Activated T-helper 1 cell treated with anti-CD3 and anti-CD28 coated beads, Interleukin-12 subunit alpha, Interleukin-12 subunit beta, Interleukin-2, Interleukin-4 antibody, amounts not matched to agents 30 ng/mL and 10 ng/mL and 1 ng/mL, durations not matched to agents 14 hours and 24 hours and 36 hours (primary cell): ENCODE measurements at places on chromosomes 4 and X. TPM values are rescaled to one million over a fixed set of nuclear protein-coding genes. Genes with fewer than 3 reads are reported as not detected.
A peak's percentile ranks its signal among the peaks of the same experiment; 100 is the strongest.

The OPHN1 gene
- total RNA-seq, result 0.03 and 0.05 TPM in 2 replicates

The STPG2 gene
- total RNA-seq, result not detected in 2 replicates

The APEX2 gene
- 33.9 and 36.8 TPM in 2 replicates for total RNA-seq

The PPP2R2C gene
- not detected in 2 replicates for total RNA-seq

The CDKL5 gene
- 0.69 and 0.73 TPM in 2 replicates for total RNA-seq

The HGFAC gene
- not detected in 2 replicates for total RNA-seq

The CXXC4 gene
- total RNA-seq, result not detected in 2 replicates

The SPATA18 gene
- total RNA-seq, result 0.13 and 0.27 TPM in 2 replicates

The NEXMIF gene
- total RNA-seq, result 0.27 and 0.36 TPM in 2 replicates

The PNMA5 gene
- total RNA-seq, result not detected in 2 replicates

The ZXDA gene
- total RNA-seq, result 3.6 and 3.7 TPM in 2 replicates

DNA sequence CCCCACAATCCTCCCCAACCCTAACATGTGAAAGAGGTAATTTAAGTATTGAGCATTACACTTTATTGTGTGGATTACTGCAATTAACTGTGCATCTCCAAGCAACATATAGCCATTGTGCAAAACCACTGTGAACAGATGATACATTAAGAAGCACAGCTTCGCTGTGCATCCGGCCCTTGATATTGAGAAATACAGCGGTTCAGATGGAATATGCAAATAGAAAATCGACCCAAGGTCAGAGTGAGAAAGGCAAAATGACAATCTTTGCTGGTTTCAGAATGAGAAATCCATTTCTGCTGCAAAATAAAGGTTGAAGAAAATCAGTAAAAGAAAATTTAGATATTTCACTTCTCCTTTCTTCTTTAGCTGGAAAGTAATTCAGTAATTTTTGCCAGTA, 805.9 kb upstream of the GRID2 start:
- DNase-seq, result no peak

GRCh38 chrX:9983441-9983840, 16.3 kb downstream of the CLDN34 start:
- no peak for DNase-seq

GRCh38 chr4:183544109-183544508, 39.3 kb downstream of the ING2 start:
- no peak for DNase-seq

- no peak for DNase-seq
Measured at GRCh38 chr4:69731241-69731640, 29.2 kb downstream of the SULT1B1 start.

GRCh38 chr4:45776146-45776545, 347.7 kb downstream of the GABRG1 start:
- no peak for DNase-seq

- no peak for DNase-seq
Measured at GRCh38 chrX:40513835-40514234, 66.9 kb upstream of the ATP6AP2 start.

GRCh38 chr4:185914583-185915199, 102.7 kb upstream of the SORBS2 start:
- DNase-seq, result no peak

DNA sequence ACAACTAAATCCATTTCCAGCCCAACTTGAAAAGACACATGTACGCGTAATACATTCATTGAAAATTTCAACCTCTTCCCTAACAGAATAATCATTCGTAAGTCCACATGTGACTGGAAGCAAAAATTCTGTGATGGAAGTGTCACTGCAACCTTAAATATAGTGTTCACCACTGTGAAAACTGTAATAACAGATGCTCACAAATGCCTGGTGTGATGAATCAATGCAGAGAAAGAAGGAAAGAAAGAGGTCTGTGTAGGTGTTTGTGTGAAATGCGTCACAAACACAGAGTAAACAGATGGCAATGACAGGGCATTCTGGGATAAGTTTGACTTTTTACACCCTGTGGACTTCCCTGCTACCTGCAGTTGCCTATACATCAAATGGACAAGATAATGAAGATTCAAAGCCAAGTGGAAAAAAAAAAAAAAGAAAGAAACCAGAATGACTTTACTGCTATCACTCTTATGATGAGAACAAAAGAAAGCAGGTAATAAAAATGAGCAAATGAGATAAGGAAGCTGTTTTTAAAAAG, 123.3 kb downstream of the EPHA5 start:
- no peak for DNase-seq

DNA sequence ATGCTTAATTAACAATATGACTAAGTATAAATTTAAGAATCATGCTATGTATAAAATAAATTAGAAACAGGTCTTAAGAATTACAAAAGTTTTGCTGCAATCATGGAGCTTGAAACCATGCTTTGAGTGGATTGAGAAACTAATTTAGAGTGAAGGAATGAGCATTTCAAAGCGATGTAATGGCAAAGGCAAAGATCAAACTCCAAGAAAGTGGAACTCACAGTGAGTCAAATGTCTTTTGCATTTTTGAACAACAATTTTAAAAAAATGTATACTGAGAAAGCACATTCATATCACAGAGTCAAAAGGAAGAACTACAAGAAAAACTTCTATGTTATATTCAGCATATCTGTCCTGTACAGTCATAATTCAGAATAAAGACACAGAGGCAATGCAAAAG, 6.6 kb downstream of the GPRIN3 start:
- no peak for DNase-seq

- DNase-seq, result peak; percentile 60
Measured at GRCh38 chr4:142846729-142847596, 862 bp upstream of the INPP4B start.

DNA sequence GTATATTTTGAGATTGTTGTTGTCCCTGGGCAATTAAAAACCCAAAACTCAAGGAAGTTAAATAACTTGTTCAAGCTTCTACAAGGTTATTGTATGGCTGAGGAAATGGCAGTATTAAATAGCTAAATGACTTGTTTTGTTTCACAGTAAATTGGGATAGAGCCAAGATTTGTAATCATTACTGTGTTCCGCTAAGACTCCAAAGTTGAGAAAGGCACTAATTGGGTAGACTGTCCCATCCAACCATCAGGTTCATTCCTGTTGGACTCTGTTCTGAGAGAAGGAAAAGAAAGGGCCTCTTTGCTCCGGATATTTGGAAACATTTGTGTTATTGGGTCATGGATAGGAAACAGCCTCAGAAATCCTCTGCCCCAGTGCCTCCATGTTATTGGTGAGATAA, 82.2 kb downstream of the DCLK2 start:
- no peak for DNase-seq

GRCh38 chr4:128454881-128455280, 167.3 kb upstream of the PGRMC2 start:
- no peak for DNase-seq

DNA sequence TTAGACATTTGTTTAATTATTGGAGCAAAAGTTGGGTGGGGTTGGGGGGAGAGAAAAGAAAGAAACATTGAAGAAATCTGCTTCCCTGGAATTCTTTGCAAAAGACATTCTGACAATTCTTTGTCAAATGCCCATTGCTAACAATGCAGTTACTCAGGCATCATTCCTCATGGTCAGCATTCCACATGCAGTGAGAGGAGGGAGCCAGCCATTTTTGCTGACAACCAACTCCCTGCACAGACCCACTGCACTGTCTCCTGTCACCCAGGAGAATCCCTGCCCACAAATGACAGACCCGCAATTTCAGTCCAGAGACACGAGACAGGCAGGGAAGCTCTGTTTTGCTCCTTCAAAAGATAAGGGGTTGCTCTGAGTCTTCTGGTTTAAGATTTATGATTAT, 985.1 kb upstream of the SLIT2 start:
- no peak for DNase-seq

- DNase-seq, result no peak
Measured at GRCh38 chrX:154775419-154776349, 13.0 kb downstream of the DKC1 start.

DNA sequence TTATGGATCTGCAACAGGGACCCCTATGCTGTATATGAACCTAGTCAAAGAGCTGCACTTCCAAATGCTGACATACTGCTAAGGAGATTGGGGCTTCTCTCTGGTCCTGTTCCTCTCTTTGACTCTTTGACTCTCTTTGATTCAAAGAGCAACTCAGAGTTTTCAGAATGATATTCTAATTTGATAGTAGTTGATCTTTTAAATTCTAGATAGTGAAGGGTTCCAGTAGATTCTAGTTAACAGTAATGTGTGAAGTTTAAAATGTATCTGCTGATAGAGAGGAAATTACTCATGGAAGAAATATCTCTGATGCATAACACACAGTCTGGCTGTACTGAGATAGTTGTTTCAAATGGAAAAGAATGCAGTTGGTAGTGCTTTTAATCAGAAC, 239.1 kb downstream of the RASL11B start:
- no peak for DNase-seq

- DNase-seq, result no peak
Measured at GRCh38 chr4:92447255-92447905, 143.6 kb downstream of the GRID2 start.

DNA sequence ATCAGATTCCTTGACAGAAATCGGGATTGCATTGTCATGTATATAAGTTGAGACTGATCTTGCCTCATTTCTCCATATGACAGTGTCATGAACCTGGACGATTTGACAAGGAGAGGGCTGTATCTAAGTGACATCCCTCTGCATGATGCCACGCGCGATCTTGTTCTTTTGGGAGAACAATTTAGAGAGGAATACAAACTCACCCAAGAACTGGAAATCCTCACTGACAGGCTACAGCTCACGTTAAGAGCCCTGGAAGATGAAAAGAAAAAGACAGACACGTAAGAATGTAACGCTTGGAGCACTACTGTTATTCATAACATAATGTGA, 40.9 kb downstream of the GUCY1B1 start:
- no peak for DNase-seq

DNA sequence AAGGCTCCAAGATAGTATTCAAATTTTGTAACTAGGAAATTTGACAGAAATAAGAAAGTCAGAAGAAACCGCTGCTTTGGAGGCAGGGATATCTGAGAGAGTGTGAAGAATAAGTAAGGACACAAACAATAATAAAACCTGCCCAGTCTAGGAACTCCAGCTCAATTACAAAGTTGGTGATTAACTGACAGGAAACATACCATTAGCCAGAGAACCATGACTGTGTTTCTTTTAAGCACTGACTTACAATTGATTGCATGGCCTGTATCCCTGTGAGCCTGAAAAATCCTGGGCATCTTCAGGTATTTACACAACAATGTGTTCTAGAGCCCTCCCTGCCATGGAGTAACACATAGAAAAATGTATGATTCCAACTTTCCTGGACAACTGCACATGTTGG, 127.4 kb downstream of the GRIA3 start:
- no peak for DNase-seq

GRCh38 chrX:15448010-15448639, 45.0 kb downstream of the PIR start:
- DNase-seq, result no peak

GRCh38 chr4:166635367-166635766, 598.9 kb downstream of the SPOCK3 start:
- no peak for DNase-seq

GRCh38 chrX:108735091-108735678, 1.2 kb downstream of the IRS4 start:
- no peak for DNase-seq

DNA sequence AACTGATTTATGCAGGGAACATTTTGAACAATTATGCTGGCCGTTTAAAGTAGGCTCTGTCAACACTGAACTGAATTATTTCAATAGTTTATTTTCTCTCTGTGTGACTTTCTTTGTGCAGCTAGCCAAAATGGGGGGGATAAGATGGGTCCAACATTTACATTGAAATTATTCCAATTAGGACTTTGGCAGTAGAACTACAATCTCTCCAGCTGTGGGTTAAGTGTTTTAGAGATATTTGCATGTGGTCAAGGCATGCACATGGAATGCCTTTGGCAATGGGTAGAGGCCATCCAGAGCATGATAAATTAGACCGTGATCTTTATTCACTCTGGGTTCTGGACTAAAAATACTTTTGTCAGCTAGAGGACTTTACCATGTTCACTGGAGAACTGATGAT, 107.9 kb upstream of the ELOVL6 start:
- no peak for DNase-seq

DNA sequence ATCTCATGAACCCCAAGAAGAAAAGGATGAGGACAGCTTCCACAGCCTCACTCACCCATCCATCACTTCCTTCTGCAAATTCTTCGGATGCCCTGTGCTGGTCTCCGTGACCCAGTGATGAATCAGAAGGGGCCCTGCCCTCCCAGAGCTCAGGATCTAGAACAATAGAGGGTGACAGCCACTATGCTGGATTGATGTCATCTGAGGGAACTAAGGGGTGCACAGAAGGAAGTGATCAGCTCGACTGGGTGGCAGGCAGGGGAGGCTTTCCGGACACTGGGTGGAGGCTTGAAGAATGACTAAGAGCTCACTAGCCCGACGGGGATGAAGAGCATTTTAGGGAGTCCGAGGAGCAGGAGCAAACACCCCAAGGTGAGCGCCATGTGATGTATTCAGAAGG, 1.4 kb upstream of the ZNF185 start:
- DNase-seq, result no peak

GRCh38 chr4:56728512-56728911, 47.4 kb upstream of the HOPX start:
- DNase-seq, result no peak

- DNase-seq, result no peak
Measured at GRCh38 chr4:2898001-2898400, 54.4 kb downstream of the ADD1 start.

GRCh38 chrX:30653415-30654131, at the start of gene GK:
GK (plus strand) TSS chrX:30653423; CDS start chrX:30653538, 115 bp downstream.
- DNase-seq, result no peak

- no peak for DNase-seq
Measured at GRCh38 chr4:181896614-181897013, 346.6 kb upstream of the TENM3 start.

DNA sequence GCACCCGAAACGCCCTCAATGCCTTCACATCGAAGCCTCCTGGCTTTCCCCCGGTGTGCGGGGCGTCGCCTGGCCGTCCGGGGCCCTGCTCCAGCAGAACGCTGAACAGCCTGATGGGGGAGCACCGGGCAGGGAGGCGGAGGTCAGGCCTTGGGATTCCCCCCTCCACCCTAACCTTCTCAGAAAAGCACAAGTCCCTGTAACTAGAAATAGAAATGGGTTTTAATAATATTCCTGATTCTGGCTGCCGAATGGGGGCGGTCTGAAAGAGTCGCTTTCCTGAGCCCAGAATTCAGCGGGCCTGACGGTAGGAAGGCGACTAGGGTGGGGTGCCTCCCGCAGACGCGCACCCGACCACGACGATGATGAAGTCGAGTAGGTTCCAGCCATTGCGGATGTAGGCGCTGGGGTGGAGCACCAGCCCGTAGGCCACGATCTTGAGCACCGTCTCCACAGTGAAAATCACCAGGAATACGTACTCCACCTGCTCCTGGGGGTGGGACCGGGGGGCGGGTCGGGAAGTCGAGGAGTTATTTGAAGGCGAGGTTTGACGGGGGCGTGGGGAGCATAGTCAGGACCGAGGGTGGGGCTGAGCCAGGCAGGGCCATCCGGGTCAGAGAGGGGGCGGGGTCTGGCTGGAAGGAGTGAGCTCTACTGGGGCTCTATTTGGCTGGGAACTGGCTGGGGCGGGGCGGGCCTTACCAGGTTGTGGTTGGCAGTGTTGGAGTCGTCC, 2.5 kb downstream of the CACNA1F start:
- peak; percentile 53 for DNase-seq

DNA sequence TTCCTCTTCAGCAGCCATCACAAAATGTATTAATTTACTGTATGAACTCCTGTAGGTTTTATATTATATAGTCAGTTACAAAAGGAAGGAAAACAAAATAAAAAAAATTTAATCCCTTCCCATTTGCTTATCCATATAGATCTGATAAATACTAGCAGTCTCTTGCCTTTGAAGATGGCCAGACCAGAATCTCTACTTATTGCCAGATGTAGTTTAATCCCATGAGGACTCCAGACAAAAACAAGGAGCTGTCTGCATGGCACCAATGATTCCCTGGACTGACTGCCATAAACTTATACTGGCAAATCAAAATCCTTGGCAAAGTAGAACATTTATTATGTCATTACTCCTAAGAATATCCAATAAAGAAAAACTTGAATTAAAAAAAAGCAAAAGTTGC, 223.3 kb upstream of the MAB21L2 start:
- DNase-seq, result no peak
